ENCODE measurements at places on chromosomes 5 and 9.

- no peak overlapping the region for H3K27ac ChIP-seq
- H3K4me1 ChIP-seq, result peaks cover 13% of the 10 kb centered on the region
- no peak overlapping the region for H3K4me3 ChIP-seq
- no peak for DNase-seq
- no peaks in the 10 kb centered on the region for H3K36me3 ChIP-seq
- H3K27me3 ChIP-seq, result no peaks in the 10 kb centered on the region
Measured at GRCh38 chr9:69951411-69951810, 92.2 kb upstream of the MAMDC2 start.

DNA sequence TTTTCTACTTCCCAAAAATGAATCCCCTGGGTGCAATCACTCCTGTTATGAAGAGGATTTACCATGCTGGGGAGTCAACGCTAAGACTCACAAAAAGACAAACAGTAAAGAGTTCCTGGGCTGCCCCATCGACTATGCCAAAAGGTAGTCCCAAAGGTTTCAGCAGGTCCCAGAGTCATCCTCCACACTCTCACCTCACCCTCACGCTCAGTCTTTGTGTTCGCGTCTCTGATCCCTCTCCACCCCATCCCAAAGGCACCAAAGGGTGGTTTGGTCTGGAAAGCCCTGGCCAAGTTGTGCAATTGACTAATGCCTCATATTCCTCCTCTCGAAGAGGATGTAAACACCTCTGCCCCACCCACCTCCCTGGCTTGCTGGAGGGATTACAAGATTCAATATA is 240.2 kb upstream of the NFIL3 start:
- no peak overlapping the region for H3K27ac ChIP-seq
- peak; percentile 57 for DNase-seq
- H3K4me1 ChIP-seq, result peaks cover 7% of the 10 kb centered on the region
- no peak overlapping the region for H3K4me3 ChIP-seq

GRCh38 chr9:78470216-78470615 is 173.3 kb downstream of the PSAT1 start:
- DNase-seq, result no peak
- no peak overlapping the region for H3K4me3 ChIP-seq
- no peaks in the 10 kb centered on the region for H3K4me1 ChIP-seq
- H3K36me3 ChIP-seq, result no peaks in the 10 kb centered on the region
- H3K27me3 ChIP-seq, result no peaks in the 10 kb centered on the region

- H3K27me3 ChIP-seq, result peaks cover 4% of the 10 kb centered on the region
- H3K27ac ChIP-seq, result no peak overlapping the region
- no peaks in the 10 kb centered on the region for H3K36me3 ChIP-seq
- no peak for DNase-seq
- no peak overlapping the region for H3K4me3 ChIP-seq
Measured at GRCh38 chr5:158801893-158802292, 297.8 kb downstream of the EBF1 start.

DNA sequence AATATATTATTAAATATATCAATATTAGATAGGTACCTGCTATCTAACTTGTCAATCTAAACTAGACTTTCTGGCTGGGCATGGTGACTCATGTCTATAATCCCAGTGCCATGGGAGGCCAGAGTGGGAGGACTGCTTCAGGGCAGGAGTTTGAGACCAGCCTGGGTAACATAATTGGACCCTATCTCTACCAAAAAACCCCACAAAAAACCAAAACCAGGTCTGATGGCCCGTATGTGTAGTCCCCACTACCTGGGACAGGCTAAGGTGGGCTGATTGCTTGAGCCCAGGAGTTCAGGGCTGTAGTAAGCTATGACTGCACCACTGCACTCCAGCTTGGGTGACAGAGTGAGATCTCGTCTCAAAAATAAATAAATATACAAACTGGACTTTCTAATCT is 55.0 kb downstream of the PJA2 start:
- no peak overlapping the region for H3K27ac ChIP-seq
- no peaks in the 10 kb centered on the region for H3K4me1 ChIP-seq
- DNase-seq, result peak; percentile 2
- peaks cover 6% of the 10 kb centered on the region for H3K36me3 ChIP-seq

DNA sequence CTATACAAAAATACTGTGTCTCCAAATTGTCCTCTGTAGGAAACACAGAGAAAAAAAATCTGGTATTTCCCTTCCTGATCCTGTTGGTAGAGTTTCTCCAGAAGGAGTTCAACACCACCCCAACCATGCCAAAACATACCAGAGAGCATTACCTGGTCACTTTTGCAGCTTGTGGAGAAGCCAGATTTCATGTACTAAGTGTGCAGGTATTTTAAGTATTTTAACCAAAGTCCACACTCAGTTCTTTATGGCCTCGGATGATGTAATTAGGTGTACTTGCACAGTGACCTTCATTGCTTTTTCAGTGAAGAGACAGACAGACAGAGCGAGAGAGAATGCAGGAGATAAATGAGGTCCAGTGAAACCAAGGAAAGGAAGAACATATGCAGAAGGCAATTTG is 2046.8 kb upstream of the CDH9 start:
- no peak overlapping the region for H3K4me3 ChIP-seq
- no peaks in the 10 kb centered on the region for H3K36me3 ChIP-seq
- no peak for DNase-seq
- no peaks in the 10 kb centered on the region for H3K27me3 ChIP-seq
- H3K27ac ChIP-seq, result no peak overlapping the region
- H3K4me1 ChIP-seq, result peaks cover 23% of the 10 kb centered on the region

GRCh38 chr5:133366438-133366837 is 245.9 kb downstream of the FSTL4 start:
- peaks cover 8% of the 10 kb centered on the region for H3K4me1 ChIP-seq
- DNase-seq, result peak; percentile 14
- H3K4me3 ChIP-seq, result no peak overlapping the region
- peaks cover 9% of the 10 kb centered on the region for H3K27me3 ChIP-seq
- no peaks in the 10 kb centered on the region for H3K36me3 ChIP-seq

- H3K4me3 ChIP-seq, result no peak overlapping the region
- no peaks in the 10 kb centered on the region for H3K27me3 ChIP-seq
- peak; percentile 66 for DNase-seq
- H3K4me1 ChIP-seq, result peaks cover 18% of the 10 kb centered on the region
- H3K27ac ChIP-seq, result no peak overlapping the region
Measured at GRCh38 chr5:128774605-128775004, 190.7 kb upstream of the SLC27A6 start.

GRCh38 chr5:17327048-17327625 is 109.7 kb downstream of the BASP1 start:
- H3K36me3 ChIP-seq, result no peaks in the 10 kb centered on the region
- no peak overlapping the region for H3K27ac ChIP-seq
- no peak for DNase-seq
- H3K27me3 ChIP-seq, result no peaks in the 10 kb centered on the region
- H3K4me1 ChIP-seq, result no peaks in the 10 kb centered on the region

GRCh38 chr5:94181895-94182294 is 436.5 kb downstream of the KIAA0825 start:
- DNase-seq, result peak; percentile 6
- H3K27ac ChIP-seq, result no peak overlapping the region
- no peaks in the 10 kb centered on the region for H3K36me3 ChIP-seq
- no peaks in the 10 kb centered on the region for H3K27me3 ChIP-seq

- H3K27ac ChIP-seq, result no peak overlapping the region
- DNase-seq, result no peak
- no peaks in the 10 kb centered on the region for H3K27me3 ChIP-seq
Measured at GRCh38 chr5:142869886-142870285, 99.7 kb downstream of the ARHGAP26 start.

- DNase-seq, result no peak
- H3K27ac ChIP-seq, result no peak overlapping the region
- peaks cover 19% of the 10 kb centered on the region for H3K27me3 ChIP-seq
- no peaks in the 10 kb centered on the region for H3K4me1 ChIP-seq
- H3K4me3 ChIP-seq, result no peak overlapping the region
Measured at GRCh38 chr9:36503172-36504088, 69.3 kb upstream of the MELK start.

DNA sequence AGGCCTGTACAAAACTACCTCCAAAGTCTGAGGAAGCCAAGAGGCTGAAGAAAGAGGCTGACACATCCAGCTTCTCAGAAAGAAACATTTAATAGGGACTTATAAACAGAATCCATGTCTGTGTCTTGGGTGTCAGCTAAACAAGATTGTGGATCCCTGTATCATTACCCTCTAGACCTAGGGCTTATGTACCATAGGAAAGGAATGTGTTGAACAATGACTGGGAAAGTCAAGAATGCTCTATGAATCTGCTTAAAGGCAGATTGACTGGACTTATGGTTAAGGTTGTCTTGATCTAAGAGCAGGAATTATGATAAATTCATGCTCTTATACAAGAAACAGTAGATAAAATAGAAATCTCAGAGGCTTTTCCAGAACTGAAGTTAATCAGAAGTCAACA is 335.7 kb upstream of the RPS23 start:
- no peak overlapping the region for H3K4me3 ChIP-seq
- H3K36me3 ChIP-seq, result no peaks in the 10 kb centered on the region
- DNase-seq, result no peak
- H3K27ac ChIP-seq, result no peak overlapping the region
- H3K4me1 ChIP-seq, result no peaks in the 10 kb centered on the region

- H3K36me3 ChIP-seq, result no peaks in the 10 kb centered on the region
- no peak for DNase-seq
- H3K27me3 ChIP-seq, result no peaks in the 10 kb centered on the region
- H3K4me1 ChIP-seq, result peaks cover 6% of the 10 kb centered on the region
- H3K4me3 ChIP-seq, result no peak overlapping the region
Measured at GRCh38 chr5:159480849-159481248, 150.6 kb upstream of the IL12B start.

GRCh38 chr5:169798438-169798837 is 161.4 kb downstream of the DOCK2 start:
- DNase-seq, result no peak
- H3K4me3 ChIP-seq, result no peak overlapping the region
- no peak overlapping the region for H3K27ac ChIP-seq
- H3K27me3 ChIP-seq, result no peaks in the 10 kb centered on the region

DNA sequence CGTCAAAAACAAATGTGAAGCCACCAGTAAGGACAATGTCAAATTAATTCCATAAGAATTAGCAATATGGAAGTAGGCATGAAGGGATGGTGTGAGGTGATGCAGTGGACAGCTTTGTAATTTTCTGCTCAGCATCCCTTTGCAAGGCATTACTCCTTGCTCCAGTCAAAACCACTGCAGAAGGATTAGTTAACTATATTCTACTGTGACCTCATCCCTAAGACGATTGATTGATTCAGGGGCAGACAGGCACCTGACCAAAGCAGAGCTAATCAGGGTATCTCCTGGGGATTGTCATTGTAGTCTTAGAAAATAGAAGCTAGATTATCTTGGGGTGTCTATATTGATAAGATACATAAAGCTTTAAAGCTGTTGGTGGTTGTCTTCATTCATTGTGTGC is 98.7 kb downstream of the NMUR2 start:
- H3K27me3 ChIP-seq, result no peaks in the 10 kb centered on the region
- H3K4me3 ChIP-seq, result no peak overlapping the region
- H3K27ac ChIP-seq, result no peak overlapping the region
- no peak for DNase-seq
- H3K36me3 ChIP-seq, result no peaks in the 10 kb centered on the region
- no peaks in the 10 kb centered on the region for H3K4me1 ChIP-seq

- no peaks in the 10 kb centered on the region for H3K36me3 ChIP-seq
- no peaks in the 10 kb centered on the region for H3K4me1 ChIP-seq
- peaks cover 18% of the 10 kb centered on the region for H3K27me3 ChIP-seq
- DNase-seq, result no peak
Measured at GRCh38 chr9:91847581-91848091, 102.4 kb downstream of the ROR2 start.

GRCh38 chr9:75891277-75891741 is 836 bp downstream of the PCSK5 start:
- H3K4me3 ChIP-seq, result peak overlapping the region; percentile 82
- no peak overlapping the region for H3K27ac ChIP-seq
- H3K4me1 ChIP-seq, result peaks cover 13% of the 10 kb centered on the region
- no peaks in the 10 kb centered on the region for H3K36me3 ChIP-seq

GRCh38 chr9:133945977-133946753 is 46.0 kb downstream of the VAV2 start:
- no peaks in the 10 kb centered on the region for H3K27me3 ChIP-seq
- H3K27ac ChIP-seq, result peak overlapping the region; percentile 83
- no peak overlapping the region for H3K4me3 ChIP-seq
- H3K36me3 ChIP-seq, result peaks cover 11% of the 10 kb centered on the region
- peaks cover 6% of the 10 kb centered on the region for H3K4me1 ChIP-seq

- H3K27me3 ChIP-seq, result no peaks in the 10 kb centered on the region
- DNase-seq, result no peak
- peaks cover 8% of the 10 kb centered on the region for H3K36me3 ChIP-seq
- H3K4me3 ChIP-seq, result no peak overlapping the region
Measured at GRCh38 chr9:105313238-105313637, 68.8 kb downstream of the SLC44A1 start.

DNA sequence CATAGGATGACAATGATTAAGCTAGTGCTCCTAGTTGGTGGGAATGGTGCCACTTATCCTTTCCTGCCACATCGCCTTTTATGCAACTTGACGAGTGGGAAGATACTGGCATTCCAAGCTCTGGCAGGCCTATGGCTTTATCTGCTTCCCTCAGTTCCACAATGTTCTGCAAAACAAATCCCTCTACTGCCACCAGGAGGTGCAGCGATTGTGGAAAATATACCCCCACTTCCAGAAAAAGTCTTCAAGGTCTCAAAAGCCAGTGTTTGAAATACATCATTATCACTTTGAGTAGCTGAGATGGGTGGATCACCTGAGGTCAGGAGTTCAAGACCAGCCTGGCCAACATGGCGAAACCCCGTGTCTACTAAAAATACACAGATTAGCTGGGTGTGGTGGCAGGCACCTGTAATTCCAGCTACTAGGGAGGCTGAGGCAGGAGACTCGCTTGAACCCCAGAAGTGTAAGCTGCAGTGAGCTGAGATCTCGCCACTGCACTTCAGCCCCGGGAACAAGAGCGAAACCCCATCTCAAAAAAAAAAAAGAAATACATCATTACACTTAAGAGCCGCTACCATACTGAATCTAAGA is 3.4 kb downstream of the CLINT1 start:
- H3K27ac ChIP-seq, result no peak overlapping the region
- no peaks in the 10 kb centered on the region for H3K27me3 ChIP-seq
- H3K36me3 ChIP-seq, result peaks cover 18% of the 10 kb centered on the region

- no peaks in the 10 kb centered on the region for H3K27me3 ChIP-seq
- peaks cover 8% of the 10 kb centered on the region for H3K4me1 ChIP-seq
- DNase-seq, result no peak
- no peak overlapping the region for H3K27ac ChIP-seq
Measured at GRCh38 chr5:124089578-124089977, 577.6 kb downstream of the CSNK1G3 start.

- no peak overlapping the region for H3K27ac ChIP-seq
- no peak overlapping the region for H3K4me3 ChIP-seq
- peaks cover 11% of the 10 kb centered on the region for H3K4me1 ChIP-seq
- H3K27me3 ChIP-seq, result no peaks in the 10 kb centered on the region
Measured at GRCh38 chr9:3857673-3858072, 331.9 kb upstream of the RFX3 start.

DNA sequence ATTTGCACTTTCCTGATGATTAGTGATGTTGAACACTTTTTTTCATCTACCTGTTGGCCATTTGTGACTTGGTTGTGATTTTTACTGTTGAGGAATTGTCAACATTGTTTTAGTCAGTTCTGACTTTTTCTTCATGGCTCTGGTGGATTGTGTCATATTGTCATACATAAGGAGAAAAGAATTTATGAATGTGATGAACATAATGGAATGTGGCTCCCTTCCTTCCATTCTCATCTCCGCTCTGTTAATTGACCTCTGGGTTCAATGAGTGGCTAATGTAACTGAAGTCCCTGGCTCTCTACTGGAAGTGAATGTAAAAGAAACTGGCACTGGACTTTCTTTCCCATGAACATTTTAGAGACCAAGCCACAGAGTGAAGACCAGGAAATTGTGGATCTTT is 49.2 kb downstream of the KIAA1958 start:
- H3K27ac ChIP-seq, result no peak overlapping the region
- no peaks in the 10 kb centered on the region for H3K36me3 ChIP-seq
- H3K4me1 ChIP-seq, result peaks cover 17% of the 10 kb centered on the region
- no peak for DNase-seq

- no peak overlapping the region for H3K27ac ChIP-seq
- no peaks in the 10 kb centered on the region for H3K36me3 ChIP-seq
- H3K27me3 ChIP-seq, result no peaks in the 10 kb centered on the region
- no peaks in the 10 kb centered on the region for H3K4me1 ChIP-seq
- DNase-seq, result no peak
Measured at GRCh38 chr9:104386013-104386412, 118.0 kb upstream of the OR13F1 start.

Data from MCF 10A (cell line).